Neural progenitor cell (in vitro differentiated cells): ENCODE measurements at places on chromosomes 5 and 9.

GRCh38 chr9:75071530-75072122, 16.3 kb downstream of the NMRK1 start:
- H3K36me3 ChIP-seq: no peaks in the 10 kb centered on the region
- H3K4me1 ChIP-seq: peaks cover 14% of the 10 kb centered on the region
- H3K27me3 ChIP-seq: no peaks in the 10 kb centered on the region
- H3K27ac ChIP-seq: no peak overlapping the region
- H3K4me3 ChIP-seq: no peak overlapping the region
- no peak for DNase-seq

DNA sequence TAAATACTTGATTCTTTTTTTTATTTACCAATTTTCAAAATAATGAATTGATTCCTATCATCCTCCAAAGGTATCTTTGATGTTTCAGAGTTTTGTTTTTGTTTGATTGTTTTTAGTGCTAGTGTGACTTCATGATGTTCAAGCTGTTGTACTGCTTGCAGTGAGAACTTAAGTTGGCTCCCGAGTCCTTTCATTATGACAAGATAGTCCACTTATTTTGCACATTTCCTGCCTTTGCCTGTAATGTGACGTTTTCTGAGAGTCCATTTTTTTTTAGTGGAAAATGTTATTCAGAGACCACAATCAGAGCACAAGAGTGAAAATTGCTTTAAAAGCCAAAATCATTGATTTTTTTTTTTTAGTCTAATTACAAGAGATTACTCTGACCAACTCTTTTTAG, 60.1 kb upstream of the FCHO2 start:
- DNase-seq: no peak
- H3K27ac ChIP-seq: no peak overlapping the region
- no peaks in the 10 kb centered on the region for H3K27me3 ChIP-seq
- H3K4me3 ChIP-seq: no peak overlapping the region
- H3K36me3 ChIP-seq: peaks cover 40% of the 10 kb centered on the region

DNA sequence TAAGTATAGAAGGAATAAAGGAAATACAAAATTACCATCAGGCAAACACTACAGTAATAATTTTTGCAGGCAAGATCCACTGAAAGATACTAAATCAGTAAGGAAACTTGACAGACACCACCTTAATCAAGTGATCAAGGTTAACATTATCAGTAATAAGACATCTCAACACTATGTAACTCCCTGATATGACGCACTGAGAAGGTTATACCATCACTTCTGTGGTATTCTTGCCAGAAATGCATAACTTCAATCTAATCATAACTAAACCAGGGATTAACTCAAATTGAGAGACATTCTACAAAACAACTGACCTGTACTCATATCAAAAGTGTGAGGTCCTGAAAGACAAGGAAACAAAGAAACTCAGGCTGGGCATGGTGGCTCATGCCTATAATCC, 52.5 kb upstream of the GABRP start:
- H3K36me3 ChIP-seq: no peaks in the 10 kb centered on the region
- no peak overlapping the region for H3K27ac ChIP-seq
- H3K4me3 ChIP-seq: no peak overlapping the region
- H3K4me1 ChIP-seq: no peaks in the 10 kb centered on the region
- no peak for DNase-seq

GRCh38 chr5:19314840-19315239, 673.2 kb downstream of the CDH18 start:
- H3K36me3 ChIP-seq: no peaks in the 10 kb centered on the region
- no peak overlapping the region for H3K27ac ChIP-seq
- peaks cover under 1% of the 10 kb centered on the region for H3K4me1 ChIP-seq

DNA sequence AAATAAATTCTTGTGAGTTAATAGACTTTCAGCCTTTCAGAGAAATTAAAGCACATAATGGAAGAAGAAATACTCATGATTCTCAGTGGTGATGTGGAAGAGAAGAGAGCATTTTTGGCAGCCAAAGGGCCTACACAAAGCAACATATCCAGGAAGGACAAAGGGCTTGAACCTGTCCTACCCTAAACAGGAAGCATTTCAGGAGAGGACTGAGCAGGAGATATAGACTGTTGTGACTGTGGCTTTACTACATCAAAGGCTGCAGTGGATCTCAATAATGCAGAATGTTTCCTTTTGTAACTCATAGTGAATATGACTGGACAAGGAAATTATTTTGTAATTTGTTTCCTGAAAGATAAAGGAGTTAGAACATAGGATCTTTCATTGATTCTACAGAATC, 1.3 kb upstream of the PARP8 start:
- no peak overlapping the region for H3K4me3 ChIP-seq
- no peak overlapping the region for H3K27ac ChIP-seq
- DNase-seq: no peak
- peaks cover 7% of the 10 kb centered on the region for H3K27me3 ChIP-seq
- H3K4me1 ChIP-seq: peaks cover 17% of the 10 kb centered on the region
- no peaks in the 10 kb centered on the region for H3K36me3 ChIP-seq

DNA sequence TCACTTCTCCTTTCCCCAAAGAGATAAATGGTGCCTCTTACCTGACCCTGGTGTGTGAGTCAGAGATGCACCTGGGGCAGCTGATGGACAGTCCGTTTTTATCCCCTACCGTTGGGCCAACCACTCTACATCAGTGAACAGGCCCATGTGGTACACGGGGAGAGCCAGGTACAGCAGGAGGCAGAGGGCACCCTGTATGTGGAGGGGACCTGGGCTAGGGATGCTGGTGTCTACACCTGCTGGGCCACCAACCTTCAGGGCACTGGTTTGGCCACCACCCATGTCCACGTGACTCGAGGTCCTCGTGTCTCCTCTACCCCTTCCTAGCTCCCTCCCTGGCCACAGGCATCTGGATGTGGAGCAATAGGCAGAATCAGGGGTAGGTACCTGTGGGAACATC, 22.7 kb upstream of the ANXA6 start:
- H3K36me3 ChIP-seq: no peaks in the 10 kb centered on the region
- H3K4me3 ChIP-seq: no peak overlapping the region
- H3K27me3 ChIP-seq: no peaks in the 10 kb centered on the region
- H3K27ac ChIP-seq: no peak overlapping the region
- no peak for DNase-seq

DNA sequence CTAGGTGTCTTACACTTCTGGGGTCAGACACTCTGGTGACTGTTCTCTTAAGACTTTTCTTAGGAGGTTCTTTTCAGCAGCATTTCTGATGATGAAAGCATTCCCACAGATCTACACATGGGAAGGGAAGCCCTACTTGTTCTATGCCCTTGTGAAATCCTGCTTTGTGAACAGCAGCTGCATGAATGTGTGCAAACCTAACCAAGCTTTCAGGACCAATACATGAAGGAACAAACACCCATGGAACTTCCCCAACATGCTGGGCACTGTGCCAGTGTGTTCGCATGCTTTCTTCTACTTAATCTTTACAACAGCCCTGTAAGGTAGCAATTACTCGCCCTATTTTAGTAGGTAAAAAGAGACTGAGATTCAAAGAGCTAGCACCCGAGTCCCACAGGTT, 439.9 kb upstream of the KLF4 start:
- no peak for DNase-seq
- no peaks in the 10 kb centered on the region for H3K27me3 ChIP-seq
- peaks cover 7% of the 10 kb centered on the region for H3K4me1 ChIP-seq
- H3K36me3 ChIP-seq: no peaks in the 10 kb centered on the region
- H3K27ac ChIP-seq: no peak overlapping the region

DNA sequence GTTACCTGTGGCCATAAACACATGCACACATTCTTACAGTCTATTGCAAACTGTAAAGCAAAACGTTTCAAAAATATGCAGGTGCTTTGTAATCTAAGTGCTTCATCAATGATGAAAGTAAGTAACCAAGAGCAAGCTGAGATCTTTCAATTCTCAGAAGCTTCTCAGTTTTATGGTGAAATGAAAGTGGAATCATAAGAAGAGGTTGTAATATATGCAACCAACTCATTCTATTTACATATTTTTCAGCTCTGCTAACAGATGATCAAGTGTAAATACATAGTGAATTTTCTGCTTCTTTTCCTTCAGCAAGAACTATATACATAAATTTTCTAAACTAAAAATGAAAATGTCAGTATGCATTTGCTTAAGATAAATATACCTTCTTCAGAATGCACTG, 33.1 kb upstream of the PRDM9 start:
- H3K27me3 ChIP-seq: no peaks in the 10 kb centered on the region
- no peak for DNase-seq
- no peak overlapping the region for H3K27ac ChIP-seq
- H3K36me3 ChIP-seq: no peaks in the 10 kb centered on the region

GRCh38 chr9:120876842-120877240, at the start of gene PHF19:
PHF19 (minus strand) TSS chr9:120877188; CDS start chr9:120874741, 2,447 bp downstream.
- H3K4me1 ChIP-seq: peaks cover 18% of the 10 kb centered on the region
- DNase-seq: peak; percentile 34
- no peaks in the 10 kb centered on the region for H3K36me3 ChIP-seq
- H3K27me3 ChIP-seq: peaks cover 17% of the 10 kb centered on the region
- H3K27ac ChIP-seq: no peak within 1 kb of the TSS

DNA sequence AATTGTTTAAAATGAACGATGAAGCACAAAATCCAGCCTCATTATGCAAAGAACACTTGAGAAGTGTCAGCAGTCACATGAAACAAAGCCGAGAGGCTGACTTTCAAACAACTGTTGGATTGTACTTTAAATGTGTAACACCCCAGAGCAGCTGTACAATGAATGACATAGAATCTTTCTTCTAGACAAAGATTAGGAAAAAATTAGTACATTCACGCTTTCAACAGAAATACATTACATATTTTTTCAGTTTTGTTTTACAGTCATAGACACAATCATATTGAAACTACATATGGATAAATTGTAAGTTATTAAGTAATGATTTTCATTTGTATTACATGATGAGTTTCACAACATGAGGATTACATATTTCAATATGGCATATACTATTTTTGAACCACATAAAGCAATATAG, 10.6 kb upstream of the AGXT2 start:
- H3K4me1 ChIP-seq: no peaks in the 10 kb centered on the region
- peak; percentile 13 for DNase-seq
- no peaks in the 10 kb centered on the region for H3K27me3 ChIP-seq
- no peak overlapping the region for H3K4me3 ChIP-seq
- H3K27ac ChIP-seq: no peak overlapping the region
- H3K36me3 ChIP-seq: no peaks in the 10 kb centered on the region

DNA sequence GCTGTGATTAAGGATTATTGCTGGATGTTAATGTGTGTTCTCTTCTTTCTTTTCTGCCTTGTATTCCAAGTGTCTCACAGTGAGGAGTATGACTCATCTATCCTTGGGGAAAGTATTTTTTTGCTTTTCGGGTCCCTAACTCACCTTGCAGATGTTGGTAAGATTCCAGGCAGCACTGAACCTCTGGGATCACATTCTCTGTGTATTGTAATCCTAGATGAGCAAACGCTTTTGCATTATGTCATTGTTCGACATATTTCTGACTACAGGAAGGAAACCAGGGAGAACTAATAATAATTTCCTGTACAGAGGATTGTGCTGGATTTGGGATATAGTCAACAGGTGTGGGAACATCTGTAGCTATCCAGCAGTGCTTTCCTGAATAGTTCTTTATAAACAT, 246.1 kb upstream of the TUT7 start:
- no peak for DNase-seq
- H3K36me3 ChIP-seq: no peaks in the 10 kb centered on the region
- H3K4me1 ChIP-seq: peaks cover 68% of the 10 kb centered on the region
- H3K27me3 ChIP-seq: no peaks in the 10 kb centered on the region
- no peak overlapping the region for H3K4me3 ChIP-seq
- H3K27ac ChIP-seq: peak overlapping the region; percentile 84

DNA sequence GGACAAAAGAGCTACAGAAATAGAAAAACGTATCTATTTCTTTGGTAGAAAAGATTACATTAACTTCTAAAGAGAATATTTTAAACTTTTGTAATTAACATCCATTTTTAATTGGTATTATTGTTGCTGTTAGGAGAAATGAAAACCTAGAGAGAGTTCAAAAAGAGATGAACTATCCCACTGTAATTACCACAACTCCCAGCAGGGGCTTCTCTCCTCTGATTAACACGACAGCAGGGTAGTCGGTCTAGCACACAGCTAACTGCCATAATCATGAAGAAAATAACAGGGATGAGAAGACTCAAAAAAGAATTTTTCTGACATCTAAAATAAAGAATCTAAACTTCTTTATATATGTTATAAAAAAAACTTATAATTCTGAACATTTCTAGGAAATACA, 86.2 kb upstream of the CDH9 start:
- H3K27ac ChIP-seq: no peak overlapping the region
- peak; percentile 65 for DNase-seq
- H3K36me3 ChIP-seq: no peaks in the 10 kb centered on the region
- H3K27me3 ChIP-seq: no peaks in the 10 kb centered on the region
- no peak overlapping the region for H3K4me3 ChIP-seq
- H3K4me1 ChIP-seq: no peaks in the 10 kb centered on the region
